Activated naive CD8-positive, alpha-beta T cell treated with anti-CD3 and anti-CD28 coated beads for 36 hours (primary cell): ENCODE measurements at places on chromosomes 3 and 15. TPM values are rescaled to one million over a fixed set of nuclear protein-coding genes. Genes with fewer than 3 reads are reported as not detected.

GRCh38 chr3:165643425-165643824 is 193.8 kb downstream of the BCHE start:
- no peak overlapping the region for H3K4me3 ChIP-seq
- no peaks in the 10 kb centered on the region for H3K36me3 ChIP-seq
- DNase-seq = no peak
- no peaks in the 10 kb centered on the region for H3K27me3 ChIP-seq
- H3K27ac ChIP-seq = no peak overlapping the region

DNA sequence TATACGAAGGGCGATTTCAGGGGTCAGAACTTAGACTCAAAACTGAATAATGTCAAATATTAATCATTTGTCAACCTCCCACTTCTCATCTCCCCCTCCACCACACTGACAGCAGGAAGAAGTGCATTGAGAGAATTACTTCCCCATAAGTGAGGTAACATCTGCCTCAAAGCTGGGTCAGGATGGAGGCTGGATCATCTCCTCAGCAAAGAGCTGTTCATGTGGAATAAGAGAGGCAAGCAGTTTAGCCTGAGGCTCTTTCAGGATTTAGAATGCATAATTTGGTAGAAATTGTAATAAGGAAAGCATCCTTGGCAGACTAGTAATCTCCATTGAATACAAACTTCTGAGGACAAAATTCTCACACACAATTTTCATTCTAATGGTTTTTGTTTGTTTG is 512.1 kb downstream of the ROBO1 start:
- no peak overlapping the region for H3K27ac ChIP-seq
- no peak overlapping the region for H3K4me3 ChIP-seq
- no peak for DNase-seq
- H3K4me1 ChIP-seq = no peaks in the 10 kb centered on the region
- no peaks in the 10 kb centered on the region for H3K36me3 ChIP-seq

DNA sequence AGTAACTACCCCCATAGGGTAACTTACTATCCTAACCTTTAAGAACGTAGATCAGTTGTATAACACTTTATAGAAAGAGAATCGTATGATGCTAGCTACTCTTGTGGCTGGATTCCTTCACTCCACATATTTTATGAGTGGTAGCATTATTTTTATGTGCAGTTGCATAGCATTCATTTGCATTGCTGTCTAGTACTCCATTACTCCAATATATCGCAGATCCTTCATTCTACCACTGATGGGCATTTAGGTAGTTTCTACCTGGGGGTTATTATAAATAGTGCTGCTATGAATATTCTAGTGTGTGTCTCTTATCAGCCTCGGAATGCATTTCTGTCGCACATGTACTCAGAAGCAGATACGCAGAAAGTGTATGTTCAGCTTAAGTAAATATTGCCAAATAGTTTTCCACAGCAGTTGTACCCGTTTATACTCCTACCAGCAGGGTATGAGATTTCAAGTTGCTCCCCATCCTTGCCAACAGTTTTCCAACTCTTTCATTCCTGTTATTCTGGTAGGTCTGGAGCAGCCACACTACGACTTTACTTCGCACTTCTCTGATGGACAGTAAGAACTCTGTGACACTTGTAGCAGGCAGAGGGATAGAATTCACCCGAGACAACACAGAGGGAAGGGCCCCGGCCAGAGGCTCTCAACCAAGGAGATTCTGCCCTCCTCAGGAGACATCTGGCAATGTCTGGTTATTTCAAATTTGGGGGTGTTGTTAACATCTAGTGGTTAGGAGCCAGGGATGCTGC is 9.8 kb upstream of the VGLL4 start:
- no peak overlapping the region for H3K4me3 ChIP-seq
- peaks cover 19% of the 10 kb centered on the region for H3K4me1 ChIP-seq
- no peak for DNase-seq
- H3K27ac ChIP-seq = no peak overlapping the region
- H3K27me3 ChIP-seq = no peaks in the 10 kb centered on the region
- H3K36me3 ChIP-seq = no peaks in the 10 kb centered on the region

DNA sequence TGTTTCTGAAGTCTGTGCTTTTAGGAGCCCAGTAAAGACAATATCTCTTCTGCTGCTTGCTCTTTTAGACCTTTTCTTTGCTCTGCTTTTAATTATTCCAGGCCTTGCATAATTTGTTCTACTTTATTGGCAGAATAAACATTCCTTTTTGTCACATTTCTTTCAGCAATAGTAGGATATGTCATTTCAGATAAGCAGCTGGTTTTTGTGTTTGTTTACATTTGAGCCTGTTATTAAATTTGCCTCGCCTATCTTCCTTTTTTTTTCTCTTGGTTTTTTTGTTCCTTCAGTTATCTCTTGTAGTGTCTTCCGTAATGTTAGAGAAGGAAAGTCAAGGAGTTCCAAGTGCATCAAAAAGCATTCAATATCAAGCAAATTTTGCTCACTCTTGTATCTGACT is 16.4 kb downstream of the ZNF654 start:
- no peak overlapping the region for H3K27ac ChIP-seq
- H3K4me1 ChIP-seq = peaks cover 35% of the 10 kb centered on the region
- H3K36me3 ChIP-seq = peaks cover 30% of the 10 kb centered on the region
- no peaks in the 10 kb centered on the region for H3K27me3 ChIP-seq
- no peak for DNase-seq
- H3K4me3 ChIP-seq = no peak overlapping the region

DNA sequence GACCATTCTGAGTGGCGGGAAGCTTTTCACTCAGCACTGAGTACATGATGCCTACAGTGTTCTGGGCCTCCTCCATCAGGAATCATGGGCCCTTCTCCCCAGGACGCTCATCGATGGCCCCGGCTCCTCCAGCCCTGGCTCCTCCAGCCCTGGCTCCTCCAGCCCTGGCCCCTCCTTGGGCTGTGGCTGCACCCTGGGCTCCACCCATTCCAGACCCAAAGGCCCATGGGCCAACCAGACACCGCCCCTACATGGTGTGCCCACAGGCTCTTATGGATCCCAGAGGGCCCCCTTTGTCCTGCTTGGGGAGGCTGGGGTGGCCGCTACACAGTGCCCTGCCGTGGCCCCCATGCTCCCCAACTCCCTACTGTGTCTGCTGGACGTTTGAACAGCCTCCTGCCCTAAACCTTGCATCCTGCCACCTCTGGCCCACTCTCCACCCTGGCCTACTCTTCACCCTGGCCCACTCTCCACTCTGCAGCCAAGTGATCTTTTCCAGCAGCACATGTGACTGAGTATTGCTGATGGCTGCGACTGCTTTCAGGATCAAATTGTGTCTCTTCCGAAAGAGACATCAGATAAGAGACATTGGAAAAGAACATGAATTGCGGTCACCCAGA is 57.9 kb downstream of the APBA2 start:
- H3K4me1 ChIP-seq = peaks cover 75% of the 10 kb centered on the region
- H3K4me3 ChIP-seq = no peak overlapping the region
- H3K27me3 ChIP-seq = no peaks in the 10 kb centered on the region
- H3K36me3 ChIP-seq = peaks cover 57% of the 10 kb centered on the region
- H3K27ac ChIP-seq = peak overlapping the region; percentile 19
- no peak for DNase-seq

Gene ASB14
- not detected for total RNA-seq

Gene PLA2G4B
- total RNA-seq = 2.2 TPM

GRCh38 chr3:47479826-47480160 is 4.1 kb upstream of the SCAP start:
- no peaks in the 10 kb centered on the region for H3K27me3 ChIP-seq
- H3K4me3 ChIP-seq = no peak overlapping the region
- H3K36me3 ChIP-seq = peaks cover 5% of the 10 kb centered on the region
- no peak for DNase-seq

DNA sequence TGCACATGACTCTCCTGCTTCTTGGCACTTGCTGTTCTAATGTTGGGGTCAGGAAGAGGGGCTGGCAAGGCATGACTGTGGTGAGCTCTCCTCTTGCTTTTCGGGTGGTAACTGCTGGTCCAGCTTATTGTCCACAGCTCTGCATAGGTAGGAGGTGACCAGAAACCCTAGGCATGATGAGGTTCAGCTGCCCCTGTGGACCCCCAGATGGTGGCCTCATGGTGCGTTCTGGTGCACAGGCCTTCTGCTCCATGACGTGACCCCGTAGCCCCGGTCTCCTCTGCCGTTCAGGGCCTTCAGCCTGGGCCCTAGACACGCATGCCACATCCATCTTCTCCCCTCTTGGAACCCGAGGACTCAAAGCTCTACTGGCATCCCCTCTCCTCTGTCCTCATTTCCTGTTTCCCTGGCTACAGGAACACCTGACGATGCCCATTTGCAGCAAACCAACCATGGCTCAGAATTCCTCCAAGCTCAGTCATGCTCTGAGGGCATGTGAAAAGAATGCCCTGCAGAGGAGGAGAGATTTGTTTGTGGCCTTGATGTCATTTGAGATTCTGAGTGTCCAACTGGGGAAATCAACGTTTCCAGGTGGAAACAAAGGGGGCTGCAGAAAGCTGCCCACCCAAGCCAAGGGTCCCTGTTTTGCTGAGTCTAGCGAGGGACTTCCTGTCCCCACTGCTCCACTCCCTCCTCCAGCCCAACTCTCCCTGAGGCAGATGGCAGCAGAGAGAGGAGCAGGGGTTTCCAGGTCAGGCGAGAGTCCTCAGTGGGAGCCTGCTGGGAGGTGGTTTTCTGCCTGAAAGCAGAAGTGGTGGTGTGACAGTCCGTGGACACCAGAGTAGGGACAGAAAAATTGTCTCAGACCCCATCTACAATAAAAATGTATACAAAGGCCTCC is 198.7 kb upstream of the LYSMD4 start:
- DNase-seq = no peak
- H3K4me3 ChIP-seq = no peak overlapping the region
- peaks cover 6% of the 10 kb centered on the region for H3K27me3 ChIP-seq
- no peak overlapping the region for H3K27ac ChIP-seq
